Spinal cord (tissue), 10 donors: ENCODE measurements at places on chromosomes 3 and 15. TPM values are rescaled to one million over a fixed set of nuclear protein-coding genes. Genes with fewer than 3 reads are reported as not detected.

DNA sequence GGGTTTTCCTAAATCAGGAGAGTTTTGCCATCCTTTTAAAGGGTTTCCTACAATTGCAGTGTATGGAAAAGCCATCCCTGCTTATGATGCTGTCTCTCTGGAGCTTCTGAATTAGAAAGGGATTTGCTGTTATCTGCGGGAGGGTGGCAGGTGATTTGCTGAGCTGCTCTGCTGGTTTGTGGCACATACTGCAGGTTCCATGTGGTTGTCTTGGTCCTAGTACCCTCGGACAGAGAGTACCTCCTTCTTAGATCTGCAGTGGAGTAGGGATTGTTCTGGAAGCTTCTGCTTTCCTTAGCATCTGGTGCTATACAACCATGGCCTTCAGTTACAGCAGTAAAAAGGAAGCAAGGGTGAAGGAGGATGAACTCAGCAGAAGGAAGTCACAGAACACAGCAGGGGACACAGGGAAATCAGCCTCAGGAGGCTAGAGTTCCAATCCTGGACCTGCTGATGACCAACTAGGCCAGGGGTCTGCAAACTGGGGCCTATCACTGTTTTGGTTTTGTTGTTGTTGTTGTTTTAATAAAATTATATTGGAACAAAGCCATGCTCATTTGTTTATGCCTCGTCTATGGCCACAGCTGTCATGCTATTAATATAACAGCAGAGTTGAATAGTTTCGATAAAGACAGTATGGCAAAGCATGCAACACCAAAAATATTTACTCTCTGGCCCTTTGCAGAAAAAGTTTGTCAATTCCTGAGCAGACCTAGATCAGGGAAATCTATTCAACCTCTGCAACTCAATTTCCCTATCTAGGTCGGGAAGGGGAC lies 39.5 kb downstream of the STARD5 start:
- H3K4me1 ChIP-seq: peaks cover 4% of the 10 kb centered on the region
- no peak for DNase-seq
- H3K27ac ChIP-seq: no peak overlapping the region
- peaks cover 3% of the 10 kb centered on the region for H3K36me3 ChIP-seq
- H3K4me3 ChIP-seq: no peak overlapping the region

- DNase-seq: no peak
- no peak overlapping the region for H3K27ac ChIP-seq
- no peaks in the 10 kb centered on the region for H3K4me1 ChIP-seq
- H3K27me3 ChIP-seq: no peaks in the 10 kb centered on the region
- H3K36me3 ChIP-seq: no peaks in the 10 kb centered on the region
- no peak overlapping the region for H3K4me3 ChIP-seq
Observed at GRCh38 chr15:80662129-80662528, 33.0 kb upstream of the ABHD17C start.

DNA sequence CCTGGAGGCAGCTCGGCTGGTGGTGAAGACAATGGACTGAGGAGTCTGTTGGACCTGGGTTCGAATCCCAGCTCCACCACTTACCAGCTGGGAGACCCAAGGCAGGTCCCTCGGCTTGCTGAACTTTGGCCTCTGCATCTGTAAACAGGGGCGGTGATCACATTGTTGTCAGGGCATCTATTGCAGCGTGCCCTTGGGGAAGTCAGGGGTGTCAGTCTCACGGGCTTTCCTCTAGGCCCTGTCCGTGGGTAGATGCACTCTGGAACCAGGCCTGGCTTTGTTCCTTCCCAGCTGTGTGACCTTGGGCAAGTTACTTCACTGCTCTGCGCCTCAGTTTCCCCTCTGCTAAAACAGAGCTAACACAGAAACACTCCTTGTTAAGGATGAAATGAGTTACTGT lies 68.8 kb upstream of the SLC6A6 start:
- DNase-seq: no peak
- no peak overlapping the region for H3K27ac ChIP-seq
- no peaks in the 10 kb centered on the region for H3K27me3 ChIP-seq
- H3K4me3 ChIP-seq: no peak overlapping the region
- no peaks in the 10 kb centered on the region for H3K4me1 ChIP-seq
- no peaks in the 10 kb centered on the region for H3K36me3 ChIP-seq

- H3K27me3 ChIP-seq: no peaks in the 10 kb centered on the region
- DNase-seq: no peak
- no peak overlapping the region for H3K27ac ChIP-seq
- H3K4me3 ChIP-seq: no peak overlapping the region
Observed at GRCh38 chr15:92074646-92075045, 221.1 kb downstream of the SLCO3A1 start.

- H3K36me3 ChIP-seq: no peaks in the 10 kb centered on the region
- H3K4me1 ChIP-seq: no peaks in the 10 kb centered on the region
- no peak overlapping the region for H3K4me3 ChIP-seq
Observed at GRCh38 chr3:190671658-190672057, 157.8 kb downstream of the IL1RAP start.

DNA sequence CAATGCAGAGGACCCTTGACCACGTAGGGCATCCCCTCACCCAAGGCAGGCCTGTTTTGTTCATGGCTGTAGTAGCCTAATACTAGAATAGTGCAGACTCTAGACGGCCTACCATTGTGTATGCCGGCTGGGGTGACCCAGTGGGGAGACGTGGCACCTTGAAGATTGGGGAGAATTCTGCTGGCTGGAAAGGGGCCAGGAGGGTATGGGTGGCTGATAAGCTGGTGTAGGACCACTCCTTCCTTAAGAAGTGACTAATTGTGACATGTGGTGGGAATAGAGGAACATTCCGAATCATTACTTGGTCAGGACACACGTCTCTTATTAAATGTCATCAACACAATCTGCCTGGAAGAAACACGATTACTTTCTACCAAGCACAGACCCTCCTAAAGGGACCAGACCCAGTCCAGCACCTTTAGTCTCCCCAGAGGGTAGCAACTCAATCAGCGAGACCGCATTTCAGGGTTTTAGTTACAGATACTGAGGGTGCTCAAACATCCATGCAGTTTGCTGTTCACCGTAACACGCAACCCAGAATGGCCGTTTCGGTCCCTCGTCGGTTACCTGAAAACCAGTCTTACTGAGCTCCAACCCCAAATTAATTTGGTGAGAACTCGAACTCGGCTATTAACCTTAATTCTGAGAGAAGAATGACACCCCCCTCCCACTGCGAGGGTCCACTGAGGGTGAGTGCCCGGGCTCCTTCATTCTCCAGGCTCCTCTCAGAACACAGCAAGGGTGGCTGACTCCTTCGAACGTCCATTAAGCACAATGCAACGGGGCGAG lies 1.6 kb upstream of the KLF13 start:
- H3K36me3 ChIP-seq: no peaks in the 10 kb centered on the region
- peak overlapping the region; percentile 63 for H3K4me3 ChIP-seq
- H3K4me1 ChIP-seq: peaks cover 22% of the 10 kb centered on the region
- DNase-seq: no peak

Gene MNS1
- total RNA-seq: 13.1 TPM

Gene TSPAN3
- total RNA-seq: 564 TPM

Gene CYP8B1
- not detected for total RNA-seq
